HepG2 (cell line): ENCODE measurements at places on chromosomes 3 and 15. TPM values are rescaled to one million over a fixed set of nuclear protein-coding genes. Genes with fewer than 3 reads are reported as not detected.

GOLGA6A gene
- 0.04 TPM in 1 of 2 replicates, not detected in the other for total RNA-seq

RAB5A gene
- 27.1 and 29.3 TPM in 2 replicates for total RNA-seq

LMAN1L gene
- not detected in 2 replicates for total RNA-seq

AQP9 gene
- total RNA-seq, result not detected in 2 replicates

CPN2 gene
- total RNA-seq, result 16.3 and 27.7 TPM in 2 replicates

TUSC7 gene
- total RNA-seq, result not detected in 2 replicates

GUCA1C gene
- total RNA-seq, result not detected in 2 replicates

MESP1 gene
- not detected in 2 replicates for total RNA-seq

PRSS50 gene
- not detected in 2 replicates for total RNA-seq

SERP1 gene
- 95.0 and 108 TPM in 2 replicates for total RNA-seq

MUSTN1 gene
- total RNA-seq, result 1.3 and 1.4 TPM in 2 replicates
